ENCODE measurements at places on chromosomes 16 and 17. TPM values are rescaled to one million over a fixed set of nuclear protein-coding genes. Genes with fewer than 3 reads are reported as not detected.

Gene CLEC10A
- 0.93 TPM for total RNA-seq

GRCh38 chr17:60356940-60357339 lies 35.0 kb downstream of the USP32 start:
- no peak for DNase-seq

DNA sequence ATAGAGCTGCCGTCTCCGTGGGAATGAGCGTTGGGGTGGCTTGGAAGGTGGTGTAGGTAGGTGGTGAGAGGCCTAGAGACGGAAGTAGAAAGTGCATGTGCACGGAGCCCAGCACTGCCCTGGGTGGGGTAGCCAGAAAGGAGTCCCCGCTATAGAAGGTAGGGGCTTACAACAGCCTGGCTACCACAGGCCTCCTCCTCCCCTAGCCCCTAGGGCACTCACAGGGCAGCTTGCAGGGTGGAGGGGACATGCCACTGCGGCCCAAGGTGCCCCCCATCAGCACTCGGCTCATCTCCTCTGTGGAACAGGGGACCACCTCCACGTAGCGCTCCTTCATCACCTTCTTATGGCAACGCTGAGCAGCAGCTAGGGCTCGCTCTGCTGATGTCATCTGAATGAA lies 5.0 kb downstream of the ESRP2 start:
- no peak for DNase-seq

GRCh38 chr17:8117980-8118768 lies at the start of gene ALOXE3:
ALOXE3 (minus strand) TSS chr17:8118514; CDS start chr17:8117990, 524 bp downstream.
- DNase-seq, result no peak

DNA sequence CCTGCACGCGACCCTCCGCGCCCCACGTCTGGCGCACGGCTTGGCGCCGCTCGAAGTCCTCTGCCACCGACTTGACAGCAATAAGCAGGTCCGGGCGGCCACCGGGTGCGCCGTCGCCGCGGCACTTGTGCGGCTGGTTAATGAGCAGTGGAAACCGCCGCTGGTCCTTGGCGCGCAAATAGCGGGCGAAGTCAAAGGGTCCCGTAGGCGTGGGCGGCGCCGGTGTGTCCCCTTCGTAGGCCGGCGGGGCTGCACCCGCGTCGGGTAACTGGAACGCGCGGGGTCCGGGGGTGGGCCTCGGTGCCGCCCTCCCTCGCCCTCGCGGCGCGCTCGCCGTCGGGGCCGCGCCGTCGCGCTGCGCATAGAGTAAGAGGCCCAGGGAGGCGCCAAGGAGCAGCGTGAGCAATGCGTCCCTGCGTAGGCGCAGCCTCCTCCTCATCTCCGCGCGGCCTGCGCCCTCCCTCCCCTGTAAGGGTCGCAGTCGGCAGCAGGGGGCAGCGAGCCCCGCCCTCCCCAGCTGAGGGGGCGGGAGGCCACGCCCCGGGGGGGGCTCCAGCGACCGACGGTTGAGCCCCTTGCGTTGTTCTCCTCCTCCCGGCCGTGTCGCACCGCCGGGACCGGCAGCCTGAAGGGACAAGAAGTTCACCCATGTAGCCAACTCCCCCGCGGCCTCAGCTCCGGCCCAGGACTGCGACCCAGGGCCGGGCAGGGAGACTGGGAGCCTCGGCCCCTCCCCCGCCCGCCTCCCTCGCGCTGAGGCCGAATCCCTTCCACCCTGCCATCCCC lies 558 bp downstream of the B3GNT9 start:
- DNase-seq, result no peak

DNA sequence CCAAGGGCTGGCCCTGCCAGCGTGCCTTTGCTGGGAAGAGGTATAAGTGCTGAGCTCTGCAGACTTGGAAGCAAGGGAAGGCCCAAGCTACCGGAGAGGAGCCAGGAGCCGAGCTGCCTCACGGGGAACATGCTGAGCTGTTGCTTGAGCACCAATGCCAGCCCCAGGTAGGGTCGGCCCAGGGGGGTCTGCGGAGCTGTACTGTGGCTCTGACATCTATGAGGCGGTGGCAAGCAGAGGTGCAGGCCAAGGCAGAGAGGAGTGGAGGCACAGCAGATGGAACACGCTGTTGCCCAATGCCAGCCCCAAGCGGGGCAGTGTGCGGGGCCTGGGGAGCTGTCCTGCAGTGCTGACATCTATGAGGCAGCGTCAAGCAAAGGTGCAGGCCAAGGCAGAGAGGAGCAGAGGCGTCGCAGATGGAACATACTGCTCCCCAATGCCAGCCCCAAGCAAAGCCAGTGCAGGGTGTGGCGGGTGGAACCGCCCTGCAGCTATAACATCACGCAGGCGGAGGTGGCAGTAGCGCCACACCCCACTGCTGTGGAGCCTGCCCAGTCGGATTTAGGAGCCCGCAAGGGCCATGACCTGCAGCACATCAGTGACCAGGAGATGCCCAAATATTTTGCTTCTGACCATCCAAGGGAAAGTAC lies 10.0 kb downstream of the GGA2 start:
- DNase-seq, result no peak

Gene SPAG5
- total RNA-seq, result 10.6 TPM

Gene KRT40
- not detected for total RNA-seq

DNA sequence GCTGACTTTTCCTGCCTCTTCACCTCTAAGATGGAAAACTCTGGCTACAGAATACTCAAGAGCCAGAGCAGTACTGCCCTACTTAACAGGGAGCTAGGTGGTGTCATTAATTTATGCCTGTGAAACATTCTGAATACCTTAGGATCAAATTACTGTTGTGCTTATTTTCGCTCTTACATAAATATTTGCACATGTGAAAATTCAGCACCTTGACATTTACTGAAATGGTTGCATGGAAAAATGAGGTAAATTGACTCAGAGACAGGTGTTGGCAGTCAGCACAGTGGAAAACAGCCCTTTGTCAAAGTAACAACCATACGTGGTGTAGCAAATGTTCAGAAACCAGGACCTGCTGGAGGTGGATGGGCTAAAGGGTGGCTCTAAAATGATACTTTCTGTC lies 193.6 kb downstream of the CDH8 start:
- DNase-seq, result no peak

DNA sequence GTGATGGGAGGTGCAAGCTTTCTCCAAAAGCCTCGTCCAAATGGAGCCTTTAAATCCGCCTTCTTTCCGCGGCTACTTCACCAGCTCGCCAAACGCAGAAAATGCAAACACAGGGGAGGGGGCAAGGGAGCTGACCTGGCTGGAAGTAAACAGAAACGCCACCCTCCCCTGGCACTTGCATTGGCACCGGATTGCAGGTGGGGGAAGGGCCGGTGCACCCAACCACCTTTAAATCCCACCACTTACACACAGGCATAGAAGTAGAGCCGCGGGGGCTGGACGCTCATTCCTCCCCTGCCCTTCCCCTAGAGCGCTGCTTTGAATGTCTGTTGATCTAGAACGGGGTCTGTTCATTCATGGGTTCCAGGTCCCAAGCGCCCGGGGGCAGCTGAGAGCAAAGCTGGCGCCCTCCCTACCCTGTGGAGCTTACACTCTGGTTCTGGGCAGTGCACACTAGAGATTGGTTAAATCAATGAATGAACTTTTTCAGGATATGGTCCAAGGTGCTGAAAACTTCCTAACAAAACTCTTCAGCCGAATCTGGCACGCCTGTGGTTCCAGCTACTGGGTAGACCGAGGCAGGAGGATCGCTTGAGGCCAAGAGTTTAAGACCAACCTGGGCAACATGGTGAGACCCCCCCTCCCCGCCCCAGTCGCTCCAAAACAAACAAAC lies 920 bp upstream of the ZCCHC14 start:
- DNase-seq, result no peak

DNA sequence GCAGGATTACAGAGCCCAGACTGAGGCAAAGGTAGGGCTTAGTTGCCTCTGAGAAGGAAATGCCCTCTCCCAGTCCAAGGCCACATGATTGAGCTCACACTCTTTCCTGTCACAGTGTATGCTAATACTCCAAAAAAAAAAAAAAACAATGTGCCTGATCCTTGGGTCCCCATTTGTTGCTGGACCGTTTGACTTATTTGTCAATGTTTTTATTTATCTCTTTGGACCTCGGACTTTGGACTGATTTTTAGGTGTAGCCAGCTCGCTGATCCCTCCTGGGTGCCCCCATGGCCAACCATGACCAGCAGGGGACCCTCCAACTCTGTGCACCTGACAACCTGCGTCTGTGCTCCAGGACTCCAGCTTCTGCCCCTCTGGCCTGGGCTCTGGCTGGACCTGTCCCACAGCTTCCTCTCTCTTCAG lies 622 bp upstream of the CCL16 start:
- DNase-seq, result no peak

DNA sequence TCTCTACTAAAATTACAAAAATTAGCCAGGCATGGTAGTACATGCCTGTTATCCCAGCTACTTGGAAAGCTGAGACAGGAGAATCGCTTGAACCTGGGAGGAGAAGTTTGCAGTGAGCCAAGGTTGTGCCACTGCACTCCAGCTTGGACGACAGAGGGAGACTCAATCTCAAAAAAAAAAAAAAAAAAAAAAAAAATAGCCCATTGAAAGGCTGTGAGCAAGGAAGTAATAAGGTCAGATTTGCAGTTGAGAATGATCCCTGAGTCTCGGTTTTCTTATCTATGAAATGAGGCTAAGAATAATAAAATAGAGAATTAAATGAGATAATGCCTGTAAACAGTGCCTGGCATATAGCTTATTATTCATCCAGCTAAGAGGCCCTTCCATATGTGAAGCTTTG lies 1.3 kb upstream of the PDK2 start:
- DNase-seq, result no peak

Gene TOP2A
- 0.81 TPM for total RNA-seq

DNA sequence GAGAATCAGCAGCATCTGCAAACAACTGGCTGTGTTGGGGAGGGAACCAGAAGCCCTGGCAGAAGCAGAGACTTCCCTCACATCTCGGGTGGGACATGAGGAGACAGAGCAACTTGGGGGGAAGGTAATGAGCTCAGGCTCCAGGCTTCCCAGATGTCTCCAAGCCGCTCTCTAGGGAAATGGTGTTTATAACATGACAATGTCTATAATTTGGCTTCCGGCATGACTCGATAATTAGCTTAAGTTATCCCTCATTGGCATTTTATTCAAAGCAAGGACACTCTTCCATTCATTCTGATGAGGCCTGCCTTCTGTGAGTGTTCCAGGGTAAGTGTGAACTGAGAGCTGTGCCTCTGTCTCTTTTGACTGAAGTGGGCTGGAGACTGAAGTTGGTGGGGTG lies 14.7 kb upstream of the MLLT6 start:
- no peak for DNase-seq

Gene PSMD7
- 94.9 TPM for total RNA-seq

DNA sequence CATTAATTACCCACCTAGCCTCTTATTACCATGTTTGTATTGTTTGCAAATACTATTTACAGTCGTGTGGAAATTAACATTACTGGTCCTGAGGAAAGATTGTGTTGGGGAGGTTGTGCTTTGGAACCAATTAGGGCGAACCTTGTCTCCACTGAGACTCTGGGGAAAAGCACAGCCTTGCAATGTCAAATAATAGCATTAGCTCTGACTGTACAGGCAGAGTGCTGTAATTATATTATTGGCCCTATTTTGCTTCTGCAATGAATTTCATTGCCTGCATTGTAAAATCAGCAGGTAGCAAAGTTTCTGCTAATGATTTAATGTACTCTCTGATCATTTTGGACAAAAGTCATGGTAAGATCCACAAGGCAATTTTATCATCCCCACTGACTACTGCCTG lies 97.0 kb downstream of the WWOX start:
- no peak for DNase-seq

Gene METTL23
- 86.9 TPM for total RNA-seq

DNA sequence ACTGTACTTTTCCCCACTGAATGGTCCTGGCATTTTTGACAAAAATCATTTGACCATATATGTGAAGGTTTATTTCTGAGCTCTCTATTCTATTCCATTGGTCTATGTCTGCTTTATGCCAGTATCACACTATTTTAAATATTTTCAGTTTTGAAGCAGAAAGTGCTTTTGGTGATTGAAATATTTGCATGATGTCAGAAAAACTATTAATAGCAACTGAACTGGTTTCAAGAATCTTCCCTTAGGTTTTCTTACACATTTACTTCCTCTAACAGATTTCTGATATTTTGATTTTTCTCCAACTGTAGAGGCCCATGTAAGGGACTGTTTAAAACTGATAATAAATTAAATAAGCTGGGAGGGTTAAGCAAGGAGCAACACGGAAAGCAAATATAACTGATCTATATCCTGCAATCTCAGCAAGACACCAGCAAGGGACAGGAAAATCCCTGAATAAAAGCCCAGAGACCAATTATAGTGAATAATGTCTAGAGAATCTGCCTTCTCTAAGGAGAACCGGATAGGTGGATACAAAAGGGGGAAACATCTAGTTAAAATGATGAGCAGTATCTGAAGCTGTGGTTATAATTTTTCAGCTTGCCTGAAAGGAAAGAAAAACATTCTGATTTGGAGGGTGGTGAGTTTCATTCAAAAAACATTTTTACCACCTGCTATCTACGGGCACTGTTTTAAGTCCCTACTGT lies 80.9 kb upstream of the STAC2 start:
- no peak for DNase-seq

GRCh38 chr16:20308801-20309590 lies 18.3 kb downstream of the GP2 start:
- DNase-seq, result no peak

Gene TBC1D3D
- 3.5 TPM for total RNA-seq

Gene CTRL
- total RNA-seq, result 12.6 TPM

Gene HIGD1B
- not detected for total RNA-seq

DNA sequence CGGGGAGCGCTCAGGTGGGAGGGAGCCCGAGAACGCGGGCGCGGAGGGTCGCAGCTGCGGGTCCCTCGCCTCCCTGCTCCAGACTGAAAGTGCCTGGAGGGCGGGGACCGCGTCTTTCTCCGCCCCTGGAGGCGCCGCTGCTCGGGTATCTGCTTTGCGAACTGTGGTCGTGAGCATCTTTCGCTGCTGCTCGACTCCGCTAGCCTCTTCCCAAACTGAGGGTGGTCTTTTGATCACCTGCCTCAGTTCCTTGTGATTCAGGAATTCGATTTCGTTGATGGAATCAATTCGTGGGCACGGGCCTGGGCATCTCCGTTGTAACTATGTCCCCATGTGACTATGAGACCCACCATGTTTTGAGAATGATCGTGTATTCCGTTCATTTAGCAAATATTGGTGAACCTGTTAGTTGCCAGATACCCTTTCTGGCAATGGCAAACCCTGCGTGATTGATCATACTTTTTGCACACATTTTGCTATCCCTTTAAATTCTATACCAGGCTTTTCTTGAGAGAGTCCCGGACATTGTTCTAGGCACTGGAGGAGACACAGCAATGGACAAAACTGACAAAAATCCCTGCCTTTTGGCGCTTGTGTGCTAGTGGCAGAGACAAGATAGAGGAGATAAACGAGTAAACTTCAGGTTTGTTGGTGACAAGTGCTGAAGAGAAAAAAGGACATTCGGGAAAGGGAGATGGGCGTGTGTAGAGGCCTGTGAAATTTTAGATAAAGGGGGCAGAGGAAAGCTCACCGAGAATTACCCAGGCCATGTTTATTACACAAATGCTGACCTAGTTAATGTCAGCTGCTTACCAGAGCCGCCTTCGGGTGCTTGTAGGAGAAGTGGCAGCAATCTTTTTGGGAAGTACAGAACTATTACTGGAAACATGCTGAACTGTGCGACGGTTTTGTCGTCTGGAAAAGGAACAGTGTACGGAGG lies 948 bp downstream of the UTP18 start:
- no peak for DNase-seq

- DNase-seq, result no peak
Observed at GRCh38 chr17:64635647-64636305, 26.3 kb downstream of the SMURF2 start.

- no peak for DNase-seq
Observed at GRCh38 chr17:15483431-15483830, 16.0 kb upstream of the CDRT4 start.

- DNase-seq, result no peak
Observed at GRCh38 chr17:46135879-46136563, 57.2 kb downstream of the KANSL1 start.

Gene SETD1A
- 39.5 TPM for total RNA-seq

- DNase-seq, result no peak
Observed at GRCh38 chr16:89369266-89369895, 121.0 kb downstream of the ANKRD11 start.

All from naive thymus-derived CD8-positive, alpha-beta T cell (primary cell).